Globus pallidus (tissue), 1 donor: ENCODE measurements at places on chromosomes 16 and 17.
A peak's percentile ranks its signal among the peaks of the same experiment; 100 is the strongest.

DNA sequence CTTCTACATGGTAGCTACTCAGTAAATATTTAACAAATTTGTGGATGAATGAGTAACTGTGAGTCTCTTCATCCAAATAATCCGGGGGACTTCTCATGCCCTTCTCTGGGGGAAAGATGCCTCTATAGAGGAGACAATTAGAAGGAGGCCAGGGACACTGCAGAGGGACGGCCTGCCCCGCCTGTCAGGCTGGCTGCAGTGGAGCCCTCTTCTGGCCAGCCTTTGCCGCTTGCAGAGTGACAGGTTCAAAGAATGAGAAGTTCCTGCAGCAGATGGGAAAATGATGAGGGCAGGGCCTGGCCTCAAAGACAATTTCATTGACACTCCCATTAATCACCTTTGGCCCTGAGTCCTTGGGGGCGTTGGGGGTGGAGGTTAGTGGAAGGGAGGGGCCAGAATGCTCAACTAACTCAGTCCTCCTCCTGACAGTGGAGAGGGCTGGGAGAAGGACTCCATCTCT is 339.0 kb downstream of the MAF start:
- no peak for DNase-seq

- DNase-seq, result no peak
Observed at GRCh38 chr17:68106085-68106484, 70.5 kb downstream of the KPNA2 start.

GRCh38 chr17:4530799-4531730 is 24.1 kb downstream of the MYBBP1A start:
- DNase-seq, result no peak

DNA sequence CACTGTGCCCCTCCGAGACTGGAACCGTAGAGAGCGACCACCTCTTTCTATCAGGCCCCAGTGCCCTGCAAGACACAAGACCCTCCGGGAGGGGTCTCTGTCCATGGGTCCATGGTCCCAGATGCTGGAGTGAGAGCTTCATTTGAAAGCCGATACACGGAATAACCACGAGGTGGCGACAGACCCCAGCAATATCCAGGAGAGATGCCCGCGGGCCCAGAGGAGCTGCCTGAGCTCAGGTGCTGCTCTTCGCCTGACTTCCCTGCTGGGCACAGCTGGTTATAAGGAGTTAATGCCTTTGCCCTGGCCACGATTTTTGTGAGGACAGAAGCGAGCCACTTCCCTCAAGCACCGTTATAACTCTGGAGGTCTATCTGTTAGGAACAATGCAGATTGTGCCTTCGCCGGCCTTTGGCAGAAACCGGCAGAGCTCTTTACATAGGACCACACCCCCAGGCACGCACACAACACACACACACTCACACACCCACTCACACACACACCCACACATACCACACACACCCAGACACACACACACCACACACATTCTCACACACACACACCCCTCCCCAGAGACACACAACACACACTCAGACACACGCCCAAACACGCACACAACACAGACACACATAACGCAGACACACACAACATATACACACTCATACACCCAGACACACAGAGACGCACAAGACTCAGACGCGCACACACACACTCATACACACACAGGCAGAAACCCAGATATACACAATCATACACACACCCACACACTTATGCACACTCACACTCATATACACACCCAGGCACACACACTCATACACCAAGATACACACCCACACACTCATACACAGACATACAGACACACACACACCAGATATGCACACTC is 436.4 kb downstream of the SOX9 start:
- DNase-seq, result no peak

- no peak for DNase-seq
Observed at GRCh38 chr16:2212362-2213324, 2.0 kb upstream of the BRICD5 start.

- no peak for DNase-seq
Observed at GRCh38 chr16:50674831-50675230, 6.3 kb downstream of the SNX20 start.

DNA sequence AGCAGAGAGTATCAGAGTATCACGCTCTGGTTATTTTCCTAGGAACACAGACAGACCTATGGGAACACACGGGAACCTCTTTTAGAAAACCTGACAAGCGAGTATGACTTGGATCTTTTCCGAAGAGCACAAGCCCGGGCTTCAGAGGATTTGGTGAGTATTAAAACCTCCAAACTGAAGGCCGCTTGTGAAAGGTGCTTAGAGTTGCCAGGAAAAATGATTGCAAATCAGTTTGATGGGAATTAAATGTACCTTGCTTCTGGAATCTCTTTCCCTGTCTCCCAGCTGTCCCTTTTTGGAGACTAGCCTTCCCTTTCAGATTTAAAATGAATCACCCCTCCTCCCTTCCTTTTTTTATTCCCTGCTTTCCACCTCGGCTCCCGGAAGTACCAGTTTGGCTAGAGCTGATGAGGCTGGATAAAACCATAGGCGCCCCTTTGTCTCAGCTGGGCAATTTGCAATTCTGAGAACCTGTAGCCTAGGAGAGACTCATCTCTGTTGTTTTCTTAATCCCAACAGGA is 27.3 kb downstream of the KAT7 start:
- DNase-seq, result peak; percentile 26

DNA sequence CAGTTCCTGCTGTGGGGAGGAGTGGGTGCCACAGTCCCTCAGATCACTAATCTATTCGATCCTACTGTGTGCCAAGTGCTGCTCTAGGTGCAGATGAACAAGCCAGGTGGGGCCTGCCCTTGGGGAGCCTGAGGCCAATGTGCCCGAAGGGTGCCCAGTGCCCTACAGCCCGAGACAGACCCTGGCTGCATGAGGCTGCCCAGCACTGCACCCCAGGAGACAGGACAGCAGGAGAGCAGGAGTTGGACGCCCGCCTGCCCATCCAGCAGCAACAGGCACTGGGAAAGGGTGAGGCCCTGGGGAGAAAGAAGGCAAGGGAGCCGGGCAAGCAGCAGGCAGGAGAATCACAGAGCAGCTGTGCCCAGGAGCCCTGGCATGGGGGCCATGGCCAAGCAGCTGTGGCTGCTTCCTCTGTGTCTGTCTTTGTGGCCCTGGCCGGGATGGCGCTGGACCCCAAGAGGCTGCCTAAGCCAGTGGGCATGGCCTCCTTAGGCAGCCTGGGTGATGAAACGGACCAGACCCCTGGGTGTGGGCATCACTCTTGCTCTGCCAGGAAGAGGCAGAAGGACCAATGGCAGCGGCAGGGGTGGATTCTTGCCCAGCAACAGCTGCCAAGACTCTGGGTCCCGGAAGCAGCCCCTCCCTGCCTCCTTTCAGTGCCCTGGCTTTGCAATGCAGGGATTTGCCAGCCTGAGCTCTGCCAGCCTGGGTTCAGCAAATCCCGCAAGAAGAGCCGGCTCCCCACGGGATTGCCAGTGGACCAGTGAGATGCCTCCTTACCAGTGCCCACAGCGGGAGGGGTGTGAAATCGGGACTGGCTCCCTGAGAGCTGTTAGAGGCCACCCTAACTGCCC is 179.6 kb upstream of the TNRC6C start:
- peak; percentile 93 for DNase-seq

- DNase-seq, result no peak
Observed at GRCh38 chr16:74438492-74438979, 17.3 kb upstream of the CLEC18B start.

DNA sequence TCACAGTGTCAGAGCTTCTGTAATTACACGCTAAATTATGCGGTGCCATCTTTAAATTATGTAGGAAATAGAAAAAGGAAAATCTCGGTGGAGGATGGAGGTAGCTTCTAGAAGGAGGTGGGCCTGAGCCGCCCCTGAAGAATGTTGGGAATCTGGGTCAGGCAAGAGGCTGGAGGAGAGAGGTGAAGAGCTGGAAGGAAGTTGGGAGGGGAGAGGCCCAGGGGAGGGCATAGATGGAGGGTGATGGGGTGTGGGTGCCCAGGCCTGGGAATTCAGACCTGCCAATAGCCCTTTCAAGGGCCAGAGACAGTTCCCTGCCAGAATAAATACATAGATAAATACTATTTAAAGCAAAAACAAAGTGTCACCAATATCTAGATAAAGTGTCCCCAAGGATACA is 415.0 kb upstream of the HSBP1 start:
- no peak for DNase-seq

DNA sequence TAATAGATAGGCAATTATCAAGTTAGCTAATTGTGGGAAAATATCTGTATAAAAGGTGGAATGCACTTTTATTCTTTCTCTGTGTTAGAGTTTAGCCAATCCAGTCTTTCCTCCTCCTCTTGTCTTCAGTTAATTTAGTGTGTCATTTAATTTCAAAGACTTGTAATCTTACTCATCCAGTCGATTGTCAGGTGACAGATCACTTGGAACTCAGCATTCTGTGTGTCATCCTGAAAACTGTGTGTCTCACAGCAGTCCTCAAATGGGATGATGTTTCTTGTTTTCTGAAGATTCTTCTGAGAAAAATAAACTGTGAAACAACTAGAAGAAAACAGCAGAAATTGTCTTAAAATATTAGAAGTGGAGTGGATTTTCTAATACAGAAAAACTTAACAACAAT is 290 bp upstream of the KRTAP4-1 start:
- no peak for DNase-seq

DNA sequence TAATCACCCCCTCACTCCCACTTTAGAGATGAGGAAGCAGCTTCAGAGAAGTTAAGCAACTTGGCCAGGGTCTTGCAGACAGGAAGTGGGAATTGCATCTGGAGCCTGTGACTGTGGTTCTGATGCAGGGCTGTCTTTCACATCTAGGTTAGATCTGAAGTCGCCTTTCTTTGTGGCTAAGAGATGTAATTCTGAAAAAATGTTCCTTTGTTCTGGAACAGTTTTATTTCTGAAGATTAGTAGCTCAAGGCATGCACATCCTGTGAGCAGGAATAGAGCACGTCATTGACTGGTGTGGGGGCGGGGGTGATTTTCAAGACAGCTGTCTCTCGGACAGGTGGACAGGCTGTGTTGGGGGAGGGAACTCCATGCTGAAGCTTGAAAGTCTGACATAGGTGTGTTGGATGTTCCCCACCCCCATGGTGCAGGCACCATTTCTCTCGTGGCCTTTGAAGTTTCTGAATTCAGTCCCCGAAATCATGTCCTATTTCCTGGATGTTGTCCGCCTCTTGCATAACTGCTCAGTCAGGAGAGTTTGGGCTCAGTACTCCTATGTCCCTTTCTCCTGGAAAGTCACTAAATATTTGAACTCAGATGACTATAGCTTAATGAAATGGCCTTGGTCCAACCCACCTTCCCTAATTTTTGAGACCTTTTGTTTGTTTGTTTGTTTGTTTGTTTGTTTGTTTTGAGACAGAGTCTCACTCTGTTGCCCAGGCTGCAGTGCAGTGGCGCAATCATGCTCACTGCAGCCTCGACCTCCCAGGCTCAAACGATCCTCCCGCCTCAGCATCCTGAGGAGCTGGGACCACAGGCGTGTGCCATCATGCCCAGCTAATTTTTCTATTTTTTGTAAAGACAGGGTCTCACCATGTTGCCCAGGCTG is 21.0 kb upstream of the HERPUD1 start:
- DNase-seq, result peak; percentile 48

DNA sequence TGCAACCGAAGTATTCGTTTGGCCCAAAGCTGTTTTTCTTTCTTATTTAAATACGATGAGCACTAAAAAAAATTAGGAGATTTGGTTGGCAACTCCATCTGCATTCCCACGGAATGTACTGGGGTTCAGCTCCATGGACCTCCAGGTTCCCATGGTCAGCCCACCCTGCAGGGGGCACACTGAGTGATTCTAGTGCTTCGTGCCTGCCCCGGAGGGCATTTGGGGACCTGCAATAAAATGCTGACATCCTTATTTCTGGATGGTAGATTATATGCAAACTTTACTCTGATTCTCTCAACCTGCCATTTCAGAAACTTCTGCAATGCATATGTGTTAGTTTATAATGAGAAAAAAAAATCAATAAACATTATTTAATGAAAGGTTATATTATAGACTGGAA is 339.4 kb downstream of the XYLT1 start:
- DNase-seq, result no peak

GRCh38 chr17:72754513-72754912 is 338.0 kb downstream of the SLC39A11 start:
- no peak for DNase-seq
